HS-5 (cell line): ENCODE measurements at places on chromosomes 5 and 9.

DNA sequence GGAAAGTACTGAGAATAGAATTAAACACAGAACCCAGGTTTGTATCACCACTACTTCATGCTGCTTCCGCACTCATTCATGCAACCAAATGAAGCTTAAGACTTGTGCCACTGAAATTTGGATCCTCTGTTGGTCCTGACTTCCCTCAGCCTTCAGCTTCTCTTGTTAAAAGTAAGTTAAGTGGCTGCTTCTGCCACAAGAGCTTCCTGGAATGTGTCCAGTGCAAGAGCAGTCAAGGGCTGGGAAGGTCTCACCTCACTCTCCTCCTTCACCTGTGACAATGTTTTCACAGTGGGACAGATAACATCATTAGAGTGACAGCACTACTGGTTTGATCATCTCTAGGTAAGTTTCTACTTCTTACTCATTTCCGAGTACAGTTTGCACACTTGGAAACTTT is 7.9 kb downstream of the SNCAIP start:
- no peak for DNase-seq

DNA sequence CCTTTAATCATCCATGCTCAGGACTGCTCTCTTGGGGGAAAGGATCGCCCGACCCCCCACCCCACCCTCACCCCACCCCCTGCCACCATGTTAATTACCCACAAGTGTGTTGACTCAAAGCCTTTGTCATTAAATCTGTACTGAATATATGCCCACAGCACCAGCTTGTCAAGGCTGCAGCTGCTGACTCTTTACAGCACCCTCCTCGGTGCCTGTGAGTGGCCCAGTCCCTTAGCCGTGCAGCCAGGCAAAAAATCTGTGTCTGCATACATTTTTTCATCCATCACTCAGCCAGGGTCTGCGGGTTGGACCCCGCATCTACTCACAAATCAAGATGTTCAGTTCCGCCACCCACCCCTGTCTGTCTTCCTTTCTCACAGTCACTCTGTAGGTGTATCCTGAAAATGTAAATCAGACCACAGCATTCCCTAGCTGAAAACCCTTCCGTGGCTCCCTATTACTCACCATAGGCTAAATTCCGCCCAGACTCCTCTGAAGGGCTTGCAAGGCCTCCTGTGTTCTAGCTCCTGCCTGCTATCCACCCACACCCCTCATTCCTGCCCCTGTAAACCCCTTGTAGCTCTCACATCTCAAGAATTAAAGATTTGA is 53.7 kb upstream of the KCNIP1 start:
- DNase-seq: no peak

GRCh38 chr5:135341696-135342550 is 57.1 kb downstream of the MACROH2A1 start:
- no peak for DNase-seq

DNA sequence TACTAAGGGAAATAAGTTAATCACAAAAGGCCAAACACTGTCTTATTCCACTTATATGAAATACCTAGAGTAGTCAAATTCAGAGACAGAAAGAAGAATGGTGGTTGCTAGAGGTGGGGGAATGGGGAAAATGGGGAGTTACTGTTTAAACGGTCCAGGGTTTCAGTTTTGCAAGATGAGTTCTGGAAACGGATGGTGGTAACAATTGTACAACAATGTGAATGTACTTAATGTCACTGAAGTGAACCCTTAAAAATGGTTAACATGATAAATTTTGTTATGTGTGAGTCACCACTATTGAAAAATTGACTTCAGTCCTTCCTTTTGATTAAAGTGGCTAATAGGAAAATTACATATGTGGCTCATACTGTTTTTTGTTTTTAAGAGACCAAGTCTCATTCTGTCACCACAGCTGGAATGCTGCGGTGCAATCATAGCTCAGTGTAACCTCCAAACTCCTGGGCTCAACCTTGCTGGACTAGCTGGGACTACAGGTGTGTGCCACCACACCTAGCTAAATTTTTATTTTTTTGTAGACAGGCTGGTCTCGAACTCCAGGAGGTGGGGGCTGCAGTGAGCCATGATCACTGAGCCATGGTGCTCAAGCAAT is 8.7 kb downstream of the UBQLN1 start:
- no peak for DNase-seq

- no peak for DNase-seq
These were observed 400.9 kb upstream of the SGCD start for GRCh38 chr5:155926031-155926430.

- no peak for DNase-seq
These were observed 1668.0 kb upstream of the NUDT12 start for GRCh38 chr5:105230516-105231157.

GRCh38 chr5:58016877-58017276 is 443.0 kb downstream of the PLK2 start:
- DNase-seq: no peak

DNA sequence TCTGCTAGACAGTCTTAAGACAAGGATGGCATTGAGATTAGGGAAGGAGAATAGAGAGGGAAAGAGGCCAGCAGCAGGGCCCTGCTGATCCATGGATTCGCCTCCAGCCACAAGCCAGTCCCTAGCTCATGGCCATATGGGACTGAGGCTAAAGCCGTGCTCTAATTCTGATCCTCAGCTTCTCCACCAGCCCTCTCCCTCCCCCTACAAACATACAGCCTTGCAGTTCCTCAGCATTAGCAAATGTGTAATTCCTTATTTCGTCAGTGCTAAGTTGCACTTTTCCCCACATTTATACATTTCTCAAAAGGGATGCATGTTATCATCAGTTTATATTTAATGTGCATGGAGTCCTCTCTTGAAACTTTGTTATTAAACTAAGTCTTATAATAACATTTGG is 34.8 kb downstream of the ZNF462 start:
- DNase-seq: no peak

DNA sequence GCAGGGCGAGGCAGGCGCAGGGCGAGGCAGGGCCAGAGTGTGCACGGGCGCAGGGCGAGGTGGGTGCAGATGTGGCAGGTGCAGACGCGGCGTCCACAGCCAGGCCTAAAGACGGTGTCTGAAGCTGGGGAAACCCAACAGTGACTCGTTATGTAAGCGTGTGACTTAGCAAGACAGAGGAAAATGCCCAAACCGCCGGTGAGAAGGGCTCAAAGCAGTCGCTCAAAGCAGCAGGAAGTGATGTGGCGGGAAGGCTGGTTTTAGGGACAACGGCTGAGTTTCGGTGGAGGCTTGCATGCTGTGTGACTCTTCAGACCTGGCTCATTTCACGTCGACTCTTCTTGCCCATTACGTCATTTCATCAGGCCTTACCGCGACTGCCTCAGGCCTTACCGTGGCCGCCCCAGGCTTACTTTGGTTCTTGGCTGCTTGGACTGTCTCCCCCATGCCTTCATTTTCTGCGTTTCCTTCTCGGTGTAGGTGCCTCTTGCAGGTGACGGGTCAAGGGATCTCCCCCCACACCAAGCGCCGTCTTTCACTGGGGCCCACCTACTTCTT is 50.5 kb upstream of the EXOC3 start:
- no peak for DNase-seq

DNA sequence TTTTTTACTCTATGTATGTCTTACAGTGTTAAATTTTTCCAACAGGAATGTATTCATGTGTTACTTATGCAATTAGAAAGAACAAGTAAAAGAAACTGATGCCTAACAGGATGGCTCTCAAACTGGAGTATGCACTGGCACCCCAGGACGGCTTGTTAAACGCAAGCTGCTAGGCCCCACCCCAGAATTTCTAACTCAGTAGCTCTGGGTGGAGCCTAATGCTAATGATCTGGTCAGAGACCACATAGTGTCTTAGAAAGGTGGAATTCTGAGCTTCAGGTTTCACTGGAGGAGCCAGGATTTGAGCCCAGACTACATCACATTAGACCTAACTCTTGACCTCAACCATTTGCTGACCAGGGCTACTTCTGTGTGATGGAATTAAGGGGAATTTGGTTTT is 34.4 kb downstream of the SHC3 start:
- no peak for DNase-seq

DNA sequence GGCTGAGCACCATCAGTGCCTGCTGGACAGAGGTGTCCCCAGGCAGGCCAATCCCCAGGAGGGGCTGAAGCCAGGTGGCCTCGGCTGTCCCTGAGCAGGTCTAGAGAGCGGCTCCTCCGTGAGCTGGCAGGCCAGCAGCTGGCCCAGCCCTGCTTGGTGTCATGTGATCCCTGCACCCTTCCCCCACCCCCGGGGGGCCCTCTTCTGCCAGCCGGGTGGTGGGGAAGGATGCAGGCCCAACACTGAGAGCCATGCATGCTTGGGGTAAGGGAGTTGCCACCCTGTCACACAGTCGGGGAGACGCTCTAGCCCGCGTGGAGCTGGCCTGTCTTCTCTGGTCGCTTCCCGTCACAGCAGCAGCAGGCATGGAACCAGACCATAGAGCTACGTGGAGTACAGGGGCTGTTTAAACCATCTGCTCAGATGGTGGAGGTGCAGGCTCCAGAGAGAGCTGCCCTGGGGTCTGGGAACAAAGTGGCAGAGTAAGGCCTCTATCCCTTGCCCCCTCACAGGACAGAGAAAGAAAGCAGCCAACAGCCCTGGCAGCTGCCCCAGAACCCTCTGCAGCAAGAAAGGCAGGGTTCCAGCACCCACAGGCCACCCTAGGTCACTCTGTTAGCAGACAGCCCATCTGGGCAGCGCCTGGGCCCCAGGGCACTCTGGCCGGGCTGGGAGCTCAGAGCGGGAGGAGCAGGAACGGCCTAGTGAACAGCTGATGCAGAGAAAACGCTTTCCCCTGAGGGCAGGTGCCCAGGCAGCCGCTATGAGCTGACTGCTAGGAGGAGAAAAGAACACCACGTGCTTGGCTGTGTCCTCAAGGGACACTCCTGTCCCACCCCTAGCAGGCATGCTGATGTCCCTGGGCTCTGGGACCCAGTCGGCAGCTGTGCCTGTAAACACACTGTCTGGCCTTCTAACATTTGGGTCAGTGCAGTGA is 6.8 kb downstream of the RALGDS start:
- DNase-seq: no peak

GRCh38 chr9:32716425-32716824 is 66.9 kb upstream of the TMEM215 start:
- no peak for DNase-seq

- no peak for DNase-seq
These were observed 1.1 kb upstream of the DNAJB5 start for GRCh38 chr9:34988218-34989002.

DNA sequence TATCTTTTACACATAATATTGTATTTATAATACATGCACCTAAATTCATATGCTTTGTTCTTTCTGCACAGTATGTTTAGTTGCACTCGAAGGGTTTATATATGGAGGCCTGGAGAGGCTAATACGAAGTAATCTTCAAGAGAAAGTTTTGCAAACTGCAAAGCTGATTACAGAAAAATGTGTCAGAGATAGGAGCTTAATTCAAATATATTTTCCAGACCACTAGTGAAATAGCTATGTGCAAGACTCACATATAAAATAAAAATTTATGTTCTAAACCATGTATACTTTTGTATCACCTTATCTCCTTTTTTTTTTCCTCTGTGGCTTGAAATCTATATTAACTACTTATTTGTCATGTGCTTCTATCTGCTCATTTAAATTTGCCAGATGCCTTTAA is 313.8 kb downstream of the EFNA5 start:
- DNase-seq: no peak

GRCh38 chr5:78509884-78510769 is 138.4 kb downstream of the LHFPL2 start:
- no peak for DNase-seq

DNA sequence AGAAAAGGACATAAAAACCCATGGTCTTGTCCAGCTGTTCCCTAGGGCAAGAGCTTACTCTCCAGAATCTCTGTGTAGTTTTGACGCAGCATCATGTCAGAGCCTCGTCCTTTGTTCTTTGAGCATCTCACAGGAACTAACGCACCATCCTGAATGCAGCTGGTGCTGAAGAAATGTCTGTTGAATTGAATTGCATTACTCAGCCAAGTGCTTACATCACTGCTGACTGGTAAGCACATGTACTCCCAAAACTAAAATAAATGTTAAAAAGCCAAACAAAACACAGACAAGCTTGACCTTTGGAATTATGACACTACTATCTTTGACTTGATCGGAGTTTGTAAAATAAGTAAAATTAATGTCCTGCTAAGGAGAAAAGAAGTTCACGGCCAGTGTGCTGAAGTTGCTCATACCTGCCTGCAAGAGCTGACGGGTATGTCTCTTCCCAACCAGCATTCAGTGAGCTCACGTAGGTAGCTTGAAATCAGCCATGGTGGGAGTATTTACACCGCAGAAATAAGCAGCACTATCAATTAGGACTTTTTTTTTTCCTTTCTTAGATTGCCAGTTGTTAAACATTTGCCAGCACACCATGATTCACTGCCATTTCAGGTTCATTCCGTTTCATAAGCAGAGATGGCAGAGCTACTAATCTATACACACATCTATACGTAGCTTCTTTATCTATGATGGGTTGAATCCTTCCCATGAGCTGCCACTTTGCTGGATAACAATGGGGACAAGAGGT is 310.6 kb upstream of the MSX2 start:
- no peak for DNase-seq

DNA sequence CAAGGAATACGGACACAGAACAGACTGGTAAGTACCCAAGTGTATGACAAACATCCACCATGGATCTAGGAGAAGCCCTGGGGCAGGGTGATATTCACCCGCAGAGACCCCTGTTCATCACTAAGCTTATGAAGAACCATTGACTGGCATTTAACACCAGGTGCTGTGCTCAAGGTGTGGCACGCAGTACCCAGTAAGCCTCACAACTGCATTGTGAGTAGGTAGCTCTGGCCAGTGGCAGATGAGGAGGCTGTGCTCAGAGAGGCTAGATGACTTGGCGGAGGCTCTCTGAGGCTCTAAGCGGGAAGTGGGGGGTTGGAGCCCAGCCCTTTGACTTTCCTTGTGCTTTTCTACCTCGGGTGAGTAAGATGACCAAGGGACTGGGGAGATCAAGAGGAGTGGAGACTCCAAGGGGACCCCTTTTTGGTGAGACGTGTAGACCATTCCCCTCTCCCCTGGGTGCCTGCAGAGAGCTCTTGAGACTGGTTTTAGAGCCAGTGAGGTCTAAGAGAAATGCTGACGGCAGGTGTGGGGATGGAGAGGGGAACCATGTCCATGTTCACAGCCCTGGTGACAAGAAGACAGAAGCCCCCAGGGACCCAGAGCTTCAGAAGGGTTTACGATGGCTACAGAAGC is 70.8 kb downstream of the IL6ST start:
- DNase-seq: no peak

DNA sequence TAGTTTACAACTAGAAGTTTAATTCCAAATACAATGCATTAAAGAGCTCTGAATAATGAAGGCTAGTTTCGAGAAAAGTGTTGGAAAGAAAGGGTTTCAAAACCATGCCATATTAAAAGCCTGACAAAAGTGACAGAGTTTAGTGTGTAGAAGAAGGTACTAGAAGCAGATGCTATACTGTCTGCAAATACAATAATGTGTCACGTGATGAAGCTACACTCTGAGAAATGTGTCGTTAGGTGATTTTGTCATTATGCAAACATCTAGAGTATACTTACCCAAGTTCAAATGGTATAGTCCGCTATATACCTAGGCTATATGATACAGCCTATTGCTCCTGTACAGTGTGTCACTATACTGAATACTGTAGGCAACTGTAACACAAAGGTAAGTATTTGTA is 494.1 kb downstream of the TLE1 start:
- DNase-seq: no peak

- DNase-seq: no peak
These were observed 5.3 kb upstream of the TBC1D9B start for GRCh38 chr5:179912951-179913350.
